ENCODE measurements at places on chromosomes 6 and 20. TPM values are rescaled to one million over a fixed set of nuclear protein-coding genes. Genes with fewer than 3 reads are reported as not detected.

Gene SLC22A3
- polyA plus RNA-seq, result 3.4 TPM

Gene CLIC5
- polyA plus RNA-seq, result 0.37 TPM

Gene SLC35D3
- polyA plus RNA-seq, result not detected

Gene C4B
- polyA plus RNA-seq, result 15.0 TPM

Measured in esophagus (tissue), 2 donors.